ENCODE measurements at places on chromosomes 2 and 18. TPM values are rescaled to one million over a fixed set of nuclear protein-coding genes. Genes with fewer than 3 reads are reported as not detected.

C1QL2 gene
- total RNA-seq = not detected

CDH2 gene
- 196 TPM for total RNA-seq

XDH gene
- total RNA-seq = 4.4 TPM

MOGAT1 gene
- total RNA-seq = not detected

AP1S3 gene
- total RNA-seq = 21.4 TPM

KCNG3 gene
- total RNA-seq = 0.79 TPM

ONECUT2 gene
- total RNA-seq = 0.46 TPM

HTR2B gene
- 0.21 TPM for total RNA-seq

WDR12 gene
- total RNA-seq = 28.7 TPM

CETN1 gene
- total RNA-seq = not detected

SCYGR4 gene
- total RNA-seq = not detected

PTPN4 gene
- 18.0 TPM for total RNA-seq

CTNNA2 gene
- 2.3 TPM for total RNA-seq

Measured in kidney epithelial cell (primary cell).